Regular cardiac myocyte (primary cell): ENCODE measurements at places on chromosomes 12 and 14. TPM values are rescaled to one million over a fixed set of nuclear protein-coding genes. Genes with fewer than 3 reads are reported as not detected.

Gene BDKRB1
- total RNA-seq, result 0.38 and 2.5 TPM in 2 replicates

Gene KRT72
- total RNA-seq, result not detected in 2 replicates

Gene SRGAP1
- total RNA-seq, result 9.4 and 21.4 TPM in 2 replicates

Gene PRH2
- total RNA-seq, result 0.19 TPM in 1 of 2 replicates, not detected in the other

Gene OTX2
- not detected in 2 replicates for total RNA-seq

Gene LRP6
- total RNA-seq, result 40.5 and 49.3 TPM in 2 replicates

Gene AKAP3
- total RNA-seq, result 1.2 and 1.4 TPM in 2 replicates

Gene OTOGL
- 0.19 and 0.28 TPM in 2 replicates for total RNA-seq

Gene MDGA2
- total RNA-seq, result under 0.01 TPM in 1 of 2 replicates, not detected in the other

Gene IL31
- not detected in 2 replicates for total RNA-seq

Gene PAX9
- total RNA-seq, result not detected in 2 replicates

Gene TAPBPL
- total RNA-seq, result 3.8 and 13.5 TPM in 2 replicates

Gene FAM186B
- total RNA-seq, result 0.19 and 0.28 TPM in 2 replicates

Gene PRDM4
- 15.7 and 18.6 TPM in 2 replicates for total RNA-seq

Gene SAMD15
- total RNA-seq, result 2.5 and 4.2 TPM in 2 replicates

Gene ARHGDIB
- 36.9 and 90.9 TPM in 2 replicates for total RNA-seq

Gene ARHGAP9
- 0.38 TPM in 1 of 2 replicates, not detected in the other for total RNA-seq

Gene CCDC38
- total RNA-seq, result under 0.01 TPM in 2 replicates

Gene OR4E2
- not detected in 2 replicates for total RNA-seq

Gene CDCA3
- total RNA-seq, result 5.6 and 29.7 TPM in 2 replicates

Gene FAM222A
- under 0.01 and 0.38 TPM in 2 replicates for total RNA-seq

Gene RTL1
- total RNA-seq, result not detected in 2 replicates

Gene PMCH
- 0.19 TPM in 1 of 2 replicates, not detected in the other for total RNA-seq

Gene ZFP36L1
- total RNA-seq, result 24.3 and 161 TPM in 2 replicates

Gene MYH6
- not detected in 2 replicates for total RNA-seq

Gene CFL2
- 74.4 and 106 TPM in 2 replicates for total RNA-seq

Gene SALL2
- total RNA-seq, result 1.2 and 1.7 TPM in 2 replicates

Gene GAS2L3
- 11.6 and 21.9 TPM in 2 replicates for total RNA-seq

Gene SLC38A4
- total RNA-seq, result 0.28 and 1.7 TPM in 2 replicates

Gene KCNA5
- not detected in 2 replicates for total RNA-seq

Gene TAS2R46
- 1.5 and 2.8 TPM in 2 replicates for total RNA-seq

Gene RGS6
- total RNA-seq, result 0.28 TPM in 1 of 2 replicates, not detected in the other

Gene COCH
- 1.2 and 1.7 TPM in 2 replicates for total RNA-seq

Gene ADAM20
- total RNA-seq, result 0.38 and 2.3 TPM in 2 replicates

Gene CLEC14A
- 8.2 and 18.3 TPM in 2 replicates for total RNA-seq

Gene FGD4
- 26.3 and 35.2 TPM in 2 replicates for total RNA-seq
